ENCODE measurements at places on chromosomes 11 and 22.

DNA sequence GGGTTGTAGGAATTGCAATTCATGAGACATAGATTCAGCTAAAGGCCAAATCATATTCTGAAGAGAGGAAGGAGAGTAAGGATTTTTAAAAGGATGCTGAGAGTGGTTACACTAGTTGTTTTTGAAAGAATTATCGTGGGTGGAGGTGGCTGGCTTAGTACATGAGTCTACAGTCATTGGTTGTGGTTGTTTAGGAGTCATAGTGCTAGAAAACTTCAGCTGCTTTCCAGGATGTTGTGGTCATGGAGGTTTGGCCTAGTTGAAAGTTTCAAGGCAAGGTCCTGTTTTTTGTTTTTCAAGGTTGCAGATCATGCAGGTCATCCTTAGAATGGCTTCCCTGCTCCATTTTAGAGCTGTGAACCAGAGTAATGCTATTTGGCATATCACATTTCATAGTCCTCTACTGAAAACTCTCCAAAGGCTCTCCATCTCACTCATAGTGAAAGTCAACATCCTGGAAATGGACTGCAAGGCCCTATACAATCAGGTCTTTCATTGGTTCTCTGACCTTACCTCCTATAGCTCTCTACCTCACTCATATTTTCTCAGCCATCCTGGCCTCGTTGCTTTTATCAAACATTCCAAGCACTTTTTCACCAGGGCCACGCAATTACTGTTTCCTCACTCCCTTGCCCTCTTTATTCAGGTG is 26.1 kb upstream of the ZBTB44 start:
- no peak for DNase-seq

DNA sequence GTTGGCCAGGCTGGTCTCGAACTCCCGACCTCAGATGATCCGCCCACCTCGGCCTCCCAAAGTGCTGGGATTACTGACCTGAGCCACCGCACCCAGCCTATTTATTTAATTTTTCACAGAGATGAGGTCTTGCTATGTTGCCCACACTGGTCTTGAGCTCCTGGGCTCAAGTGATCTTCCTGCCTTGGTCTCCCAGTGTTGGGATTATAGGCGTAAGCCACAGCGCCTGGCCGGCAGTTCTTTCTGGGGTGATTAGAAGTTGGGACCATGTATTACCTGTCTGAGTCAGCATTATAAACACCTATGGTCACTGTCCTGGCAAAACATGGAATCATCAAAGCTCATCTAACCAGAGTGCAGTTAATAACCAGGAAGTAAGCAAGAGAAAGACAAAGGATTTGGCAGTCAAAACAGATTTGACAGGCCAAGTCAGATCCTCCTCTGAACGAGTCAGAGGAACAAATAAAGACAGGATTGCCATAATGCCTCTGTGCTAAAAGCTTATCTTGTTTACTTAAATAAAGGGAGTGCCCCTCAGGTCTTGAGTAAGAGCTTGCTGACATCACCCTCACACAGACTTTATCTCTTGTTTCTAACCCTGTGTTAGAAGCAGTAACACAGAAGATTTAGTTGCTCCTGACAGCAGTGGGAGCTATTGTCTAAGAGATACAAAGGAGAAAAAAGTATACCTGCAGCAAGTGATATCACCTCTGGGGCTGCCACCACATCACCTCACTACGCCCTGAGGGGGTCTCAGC is 3.7 kb downstream of the SERPIND1 start:
- no peak for DNase-seq

DNA sequence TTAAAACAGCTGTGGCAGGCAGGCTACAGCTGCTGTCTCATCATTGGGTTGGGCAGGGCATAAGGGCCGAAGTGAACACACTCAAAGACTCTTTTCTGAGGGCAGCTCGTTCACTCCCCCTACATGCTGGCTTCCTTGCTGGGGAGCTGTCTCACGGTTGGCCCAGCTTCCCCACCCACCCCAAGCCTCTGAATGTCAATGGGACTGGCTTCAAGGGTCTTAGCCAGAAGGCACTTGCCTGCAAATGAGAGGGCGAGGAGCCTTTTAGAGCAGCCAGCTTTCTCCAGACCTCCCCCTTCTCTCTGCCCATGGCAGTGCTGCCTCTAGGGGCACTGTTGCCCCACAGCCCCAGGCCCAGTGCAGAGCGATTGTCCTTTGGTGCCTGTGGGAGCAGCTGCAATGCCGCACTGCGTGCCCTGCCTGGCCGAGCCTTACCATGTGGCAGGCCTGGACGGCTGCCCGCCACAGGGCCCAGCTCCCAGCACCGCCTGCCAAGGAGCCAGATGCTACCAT is 94.7 kb upstream of the RASSF10 start:
- DNase-seq: peak; percentile 86

GRCh38 chr11:67285541-67286498 is 3.3 kb upstream of the ANKRD13D start:
- DNase-seq: no peak

DNA sequence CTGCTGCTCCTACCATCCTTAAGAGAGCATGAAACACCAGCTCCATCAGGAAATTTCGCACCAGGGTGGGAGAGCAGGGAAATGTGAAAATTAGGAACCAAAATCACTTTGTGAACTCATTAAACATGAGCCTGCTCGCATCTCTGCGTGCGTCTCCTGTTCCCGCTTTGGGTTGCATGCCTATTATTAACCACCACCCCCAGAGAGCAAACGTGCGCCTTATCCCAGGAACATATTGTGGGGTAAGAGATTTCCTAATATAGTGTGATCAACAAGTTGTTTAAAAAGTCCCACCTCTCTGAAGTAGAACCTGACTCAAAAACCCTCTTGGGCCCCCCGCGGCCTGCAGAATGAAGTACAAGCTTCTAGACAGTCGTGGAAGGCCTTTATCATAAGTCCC is 115.0 kb downstream of the TENM4 start:
- DNase-seq: no peak

- no peak for DNase-seq
Measured at GRCh38 chr11:32852207-32852606, 22.5 kb downstream of the PRRG4 start.

DNA sequence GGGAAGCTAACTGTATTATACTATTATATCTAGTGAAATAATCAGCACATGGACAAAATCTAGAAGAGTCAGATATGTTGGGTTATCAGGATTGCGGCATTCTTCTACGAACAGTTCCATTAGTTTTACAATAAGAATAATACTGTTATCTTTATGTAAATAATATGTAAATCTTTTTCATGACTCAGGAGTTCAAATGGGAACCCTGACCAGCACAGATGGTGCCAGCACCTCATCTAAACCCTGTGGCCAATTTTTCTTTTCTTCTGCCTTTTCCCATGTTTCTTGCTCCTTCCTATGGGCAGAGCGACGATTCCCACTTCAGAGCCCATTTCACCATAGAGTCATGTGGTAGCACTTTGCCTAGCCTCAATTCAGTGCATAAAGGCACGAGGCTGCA is 68.4 kb upstream of the CYP2D6 start:
- DNase-seq: no peak

DNA sequence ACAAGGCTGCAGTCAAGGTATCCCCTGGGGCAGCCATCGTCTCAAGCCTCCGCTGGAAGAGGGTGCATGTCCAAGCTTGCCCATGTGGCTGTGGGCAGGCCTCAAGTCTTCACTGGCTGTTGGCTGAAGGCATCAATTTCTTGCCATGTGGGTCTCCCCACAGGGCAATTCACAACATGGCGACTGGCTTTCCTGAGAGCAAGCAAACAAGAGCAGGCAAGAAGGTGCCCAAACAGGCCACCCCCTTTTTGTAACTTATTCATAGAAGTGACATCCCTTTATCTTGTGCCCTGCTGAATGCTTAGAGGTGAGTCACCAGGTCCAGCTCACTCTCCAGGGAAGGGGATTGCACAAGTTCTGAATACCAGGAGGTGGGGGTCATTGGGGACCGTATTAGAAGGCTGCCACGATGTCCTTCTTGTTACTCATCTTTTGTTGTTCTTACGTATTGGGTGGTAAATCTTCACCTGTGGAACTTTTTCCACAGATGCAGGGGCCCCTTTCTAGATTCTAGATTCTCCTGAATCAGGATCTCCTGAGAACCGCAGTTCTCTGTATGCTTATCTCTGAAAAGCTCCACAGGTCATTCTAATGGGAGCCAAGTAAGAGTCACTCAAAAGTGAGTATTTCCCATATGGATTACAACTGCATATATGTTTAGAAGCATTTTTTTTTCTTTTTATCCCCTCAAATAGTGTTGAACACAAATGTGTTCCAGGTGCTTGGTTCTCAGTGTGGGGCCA is 44.2 kb upstream of the MICAL2 start:
- no peak for DNase-seq

DNA sequence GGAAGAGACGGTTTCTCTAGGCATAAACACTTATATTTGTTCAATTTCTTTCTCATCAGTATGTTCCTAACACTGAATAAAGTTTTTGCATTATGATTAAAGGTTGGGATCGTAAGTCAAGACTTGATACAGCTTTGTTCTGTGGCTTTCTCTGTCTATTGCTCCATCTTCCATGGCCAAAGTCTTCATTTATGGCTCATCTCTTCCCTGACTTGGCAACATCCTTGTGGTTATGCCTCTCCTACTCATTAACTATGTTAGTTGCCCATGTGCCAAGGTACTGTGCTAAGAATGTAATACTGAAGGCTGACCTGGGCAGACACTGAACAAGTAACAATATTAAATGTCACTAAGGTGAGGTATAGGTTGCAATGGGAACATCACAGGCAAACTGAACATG is 1.6 kb upstream of the ACCSL start:
- DNase-seq: no peak

DNA sequence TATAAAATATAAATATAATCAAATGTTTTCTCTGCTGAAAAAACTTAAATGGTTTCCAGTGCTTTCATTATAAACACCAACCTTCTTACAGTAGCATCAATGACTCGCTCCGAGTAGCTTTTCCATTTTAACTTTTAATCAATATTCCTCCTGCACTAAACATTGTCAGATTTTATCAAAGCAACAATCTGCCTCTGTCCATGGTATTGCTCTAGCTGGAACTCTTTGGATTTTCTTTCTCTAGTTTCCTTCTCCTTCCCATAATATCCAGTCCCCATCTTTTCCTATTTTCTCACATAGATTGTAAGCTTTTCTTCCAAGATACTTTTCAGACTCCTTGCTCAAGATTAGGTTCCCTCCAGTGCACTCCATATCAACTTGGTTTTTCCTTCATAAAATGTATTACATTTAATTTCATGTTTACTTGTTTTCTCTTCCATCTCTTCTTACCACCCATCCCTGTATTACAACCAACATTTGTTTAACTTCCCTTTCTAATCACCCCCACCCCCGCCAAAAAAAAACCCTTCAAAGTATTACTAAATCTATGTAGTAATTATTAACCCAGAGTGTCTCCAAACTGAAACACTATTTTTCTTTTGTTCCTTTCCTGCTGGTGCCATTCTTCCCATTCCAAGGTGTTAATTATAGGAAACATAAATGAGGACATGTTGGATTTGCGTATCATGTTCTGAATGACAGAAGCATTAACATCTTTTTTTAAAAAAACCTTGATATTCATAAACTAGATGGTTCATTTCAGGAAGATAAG is 716.5 kb downstream of the NELL1 start:
- no peak for DNase-seq

GRCh38 chr22:45090497-45090910 is 73.2 kb upstream of the NUP50 start:
- no peak for DNase-seq

DNA sequence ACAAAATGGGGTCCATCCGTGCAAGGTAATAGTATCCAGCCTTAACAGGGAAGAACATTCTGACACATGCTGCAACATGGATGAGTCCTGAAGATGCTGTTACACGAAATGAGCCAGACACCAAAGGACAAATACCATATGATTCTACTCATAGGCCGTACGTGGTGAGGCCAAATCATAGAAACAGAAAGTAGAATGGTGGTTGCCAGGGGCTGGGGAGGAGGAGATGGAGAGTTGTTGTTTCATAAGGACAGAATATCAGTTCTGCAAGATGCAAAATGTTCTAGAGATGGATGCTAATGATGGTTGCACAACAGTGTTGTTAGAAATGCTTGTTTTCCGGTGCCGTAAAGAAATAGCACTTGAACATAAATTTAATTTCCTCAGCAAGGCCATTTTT is 2.6 kb downstream of the TBX10 start:
- DNase-seq: no peak

GRCh38 chr11:5831196-5831829 is 10.4 kb downstream of the OR52E6 start:
- no peak for DNase-seq

GRCh38 chr11:95364324-95365295 is 133.6 kb upstream of the SESN3 start:
- DNase-seq: no peak

DNA sequence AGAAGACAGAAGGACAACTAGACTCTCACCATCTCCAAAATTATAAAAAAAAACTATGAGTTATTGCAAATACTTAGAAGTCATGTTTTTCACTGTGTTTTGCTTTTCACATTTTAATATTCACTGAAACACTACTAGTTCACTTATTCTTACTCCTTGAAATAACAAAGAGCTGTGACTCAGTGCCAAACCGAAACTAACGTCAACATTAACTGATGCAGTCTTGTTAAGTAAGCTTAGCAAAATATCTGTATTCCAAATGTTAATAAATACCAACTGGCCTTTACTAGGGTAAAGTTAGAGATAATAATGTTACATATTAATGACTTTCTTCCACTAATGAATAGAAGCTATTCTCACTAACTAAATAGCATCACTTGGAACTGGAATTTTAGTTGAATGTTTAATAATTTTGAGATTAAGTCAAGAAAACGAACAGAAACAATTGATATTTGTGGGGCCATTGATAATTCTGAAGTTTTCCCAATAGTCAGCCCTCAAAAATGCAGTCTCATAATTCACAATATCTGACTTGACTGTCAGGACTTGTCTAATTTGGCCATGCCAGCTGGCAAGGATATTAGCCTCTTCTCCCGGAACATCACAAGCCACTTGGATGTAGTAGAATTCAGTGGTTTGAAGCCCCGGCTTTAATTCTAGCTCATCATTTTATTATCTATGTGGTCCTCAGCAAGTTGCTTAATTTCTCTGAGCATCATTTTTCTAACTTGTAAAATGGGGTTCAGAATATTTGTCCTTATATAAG is 230.1 kb upstream of the DDI1 start:
- DNase-seq: no peak

- no peak for DNase-seq
Measured at GRCh38 chr11:1157645-1158591, at the start of gene MUC5AC. Gene MUC5AC, plus strand, starts transcription at chr11:1157953. Its CDS starts 47 bp downstream, at chr11:1158000.

DNA sequence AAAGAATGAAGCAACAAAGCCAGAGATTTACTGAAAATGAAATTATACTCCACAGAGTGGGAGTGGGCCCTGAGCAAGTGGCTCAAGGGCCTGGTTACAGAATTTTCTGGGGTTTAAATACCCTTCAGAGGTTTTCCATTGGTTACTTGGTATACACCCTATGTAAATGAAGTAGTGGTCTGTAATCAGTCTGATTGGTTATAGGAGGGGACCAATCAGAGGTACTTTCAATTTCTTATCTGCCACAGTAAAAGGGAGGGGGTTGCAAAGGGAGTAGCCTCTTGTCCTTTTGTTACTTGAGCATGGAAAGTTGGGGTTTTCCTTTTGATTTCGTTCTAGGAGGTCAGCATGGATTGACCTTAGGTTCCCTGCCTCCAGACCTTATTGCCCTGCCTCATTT is 63.5 kb downstream of the ATM start:
- no peak for DNase-seq

- peak; percentile 34 for DNase-seq
Measured at GRCh38 chr11:62025487-62026105, 58.2 kb upstream of the FTH1 start.

- no peak for DNase-seq
Measured at GRCh38 chr11:109196016-109196415, 226.0 kb upstream of the C11orf87 start.

- DNase-seq: no peak
Measured at GRCh38 chr11:41301023-41301422, 158.4 kb downstream of the LRRC4C start.

- no peak for DNase-seq
Measured at GRCh38 chr22:50544746-50545253, 899 bp upstream of the KLHDC7B start.

- DNase-seq: no peak
Measured at GRCh38 chr11:102762361-102762767, 18.1 kb downstream of the MMP10 start.

Data from right hindlimb (tissue), 1 donor.